Fibroblast of villous mesenchyme (primary cell): ENCODE measurements at places on chromosomes 7 and 10. TPM values are rescaled to one million over a fixed set of nuclear protein-coding genes. Genes with fewer than 3 reads are reported as not detected.

- no peak for DNase-seq
Measured at GRCh38 chr7:155874411-155874810, 62.1 kb upstream of the SHH start.

SPAG6 gene
- total RNA-seq = not detected in 2 replicates

DNA sequence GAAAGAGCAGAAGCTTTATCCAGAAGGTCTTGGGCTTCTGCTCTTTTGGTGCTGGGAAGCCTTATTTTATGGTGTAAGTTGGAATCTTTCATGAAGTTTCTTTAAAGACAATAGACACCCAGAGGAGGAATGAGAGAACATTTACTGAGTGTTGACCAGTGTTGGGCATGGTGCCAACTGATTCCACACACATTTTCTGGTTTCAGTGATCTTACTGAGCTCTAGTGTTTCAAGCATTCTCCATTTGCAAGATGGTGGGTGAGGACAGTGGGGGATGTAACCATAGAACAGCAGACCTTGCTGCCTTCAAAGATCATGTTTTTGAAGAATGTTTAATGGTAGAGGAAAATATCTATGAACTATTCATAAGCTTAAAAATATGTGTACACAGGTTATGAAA lies 114.6 kb downstream of the LRMDA start:
- DNase-seq = no peak

ENO4 gene
- total RNA-seq = under 0.01 TPM in 1 of 2 replicates, not detected in the other

GRCh38 chr7:3243256-3243655 lies 57.8 kb upstream of the SDK1 start:
- DNase-seq = peak; percentile 76

DNA sequence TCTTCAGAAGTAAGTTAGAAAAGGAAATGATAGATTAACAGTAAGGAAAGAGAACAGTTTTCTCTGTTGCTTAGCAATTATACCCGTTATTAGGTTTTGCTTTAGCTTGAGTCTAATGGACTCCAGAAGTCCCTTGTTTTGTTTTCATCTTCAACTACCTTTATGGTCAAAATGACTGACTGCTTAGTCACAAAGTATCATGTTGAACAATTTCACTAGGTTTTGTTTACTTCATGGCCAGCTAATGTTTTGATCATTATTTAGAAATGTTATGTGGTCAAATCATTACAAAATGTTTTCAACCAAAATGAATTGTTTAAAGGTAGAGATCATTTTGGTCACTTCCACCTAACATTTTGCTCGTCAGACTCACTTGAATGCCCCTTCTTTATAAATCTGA lies 1.9 kb downstream of the UBN2 start:
- peak; percentile 55 for DNase-seq

PRSS37 gene
- not detected in 2 replicates for total RNA-seq

GRCh38 chr10:80164596-80164995 lies 32.1 kb downstream of the PLAC9 start:
- no peak for DNase-seq

UPK3BL2 gene
- total RNA-seq = 3.2 and 4.7 TPM in 2 replicates

DNA sequence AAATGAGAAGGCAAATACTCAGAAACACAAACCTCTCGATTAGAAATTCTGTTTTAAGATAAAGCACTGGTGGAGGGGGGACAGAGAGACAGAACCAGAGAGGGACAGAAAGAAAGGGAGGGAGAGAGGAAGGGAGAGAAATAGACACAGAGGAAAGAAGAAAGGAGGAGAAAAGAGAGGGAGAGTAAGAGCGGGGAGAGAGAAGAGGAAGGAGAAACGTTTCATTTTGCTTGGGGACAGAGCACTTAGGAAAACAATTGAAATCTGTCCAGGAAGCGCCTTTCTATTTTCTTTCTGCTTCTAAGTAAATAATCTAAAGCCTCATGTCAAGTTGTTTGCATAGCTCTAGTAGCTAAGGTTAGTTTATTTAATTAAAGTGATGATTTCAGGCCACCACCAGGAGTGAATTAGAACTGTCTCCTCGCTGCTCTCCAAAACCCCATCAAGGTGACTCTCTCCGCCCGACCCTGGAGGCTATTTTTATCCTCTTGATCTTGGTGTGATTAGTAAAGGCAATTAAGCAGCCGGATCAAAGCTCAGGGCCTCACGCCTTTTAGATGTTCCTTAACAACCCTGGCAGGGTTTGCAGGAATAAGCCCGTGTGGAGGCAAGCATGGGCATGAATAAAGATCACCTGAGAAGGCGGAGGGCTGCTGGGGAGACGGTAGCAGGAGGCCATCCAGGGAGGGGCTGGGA lies 73.4 kb upstream of the INSIG1 start:
- DNase-seq = no peak

- DNase-seq = peak; percentile 88
Measured at GRCh38 chr10:11533328-11533781, 78.1 kb downstream of the USP6NL start.

ELFN1 gene
- 0.86 and 1.6 TPM in 2 replicates for total RNA-seq

DNA sequence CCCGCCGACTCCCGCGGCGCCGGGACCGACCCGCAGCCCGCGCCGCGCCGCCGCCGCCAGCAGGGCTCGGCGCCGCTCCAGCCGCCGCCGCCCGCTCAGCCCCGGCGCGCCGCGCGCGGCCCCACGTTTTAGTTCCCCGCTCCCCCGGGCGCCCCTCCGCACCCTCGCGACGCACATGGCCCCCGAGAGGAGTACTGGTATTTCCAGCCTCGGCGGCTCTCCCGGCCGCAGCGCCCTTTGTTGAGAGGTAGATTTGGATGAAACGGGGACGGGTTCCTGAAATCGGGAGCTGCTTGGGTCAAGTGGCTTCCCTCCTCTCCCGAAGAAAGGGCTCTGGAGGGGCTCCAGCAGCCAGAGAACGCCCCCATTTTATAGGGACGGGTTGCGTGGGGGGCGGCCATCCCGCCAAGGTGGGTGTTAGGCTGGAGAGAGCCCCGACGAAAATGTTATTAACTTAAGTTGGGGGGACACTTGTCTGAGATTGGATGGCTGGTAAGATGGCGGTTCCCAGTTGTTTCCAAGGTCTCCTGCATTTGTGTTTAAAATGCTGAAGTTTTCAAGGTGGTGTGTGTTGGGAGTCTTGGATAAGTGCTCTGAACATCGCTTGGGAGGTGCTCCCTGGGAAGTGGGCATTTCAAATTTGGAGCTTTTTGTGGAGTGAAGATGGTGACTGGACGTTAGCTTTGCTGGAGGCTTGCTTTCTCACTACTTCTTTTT lies 1.2 kb downstream of the BMI1 start:
- DNase-seq = peak; percentile 20

ZP3 gene
- 0.86 and 0.97 TPM in 2 replicates for total RNA-seq

ZNF518A gene
- total RNA-seq = 13.5 and 19.9 TPM in 2 replicates

UPK3B gene
- total RNA-seq = 0.43 TPM in 1 of 2 replicates, not detected in the other

- no peak for DNase-seq
Measured at GRCh38 chr7:4272141-4272540, 410.0 kb upstream of the FOXK1 start.

TRIL gene
- total RNA-seq = under 0.01 and 1.9 TPM in 2 replicates

DNA sequence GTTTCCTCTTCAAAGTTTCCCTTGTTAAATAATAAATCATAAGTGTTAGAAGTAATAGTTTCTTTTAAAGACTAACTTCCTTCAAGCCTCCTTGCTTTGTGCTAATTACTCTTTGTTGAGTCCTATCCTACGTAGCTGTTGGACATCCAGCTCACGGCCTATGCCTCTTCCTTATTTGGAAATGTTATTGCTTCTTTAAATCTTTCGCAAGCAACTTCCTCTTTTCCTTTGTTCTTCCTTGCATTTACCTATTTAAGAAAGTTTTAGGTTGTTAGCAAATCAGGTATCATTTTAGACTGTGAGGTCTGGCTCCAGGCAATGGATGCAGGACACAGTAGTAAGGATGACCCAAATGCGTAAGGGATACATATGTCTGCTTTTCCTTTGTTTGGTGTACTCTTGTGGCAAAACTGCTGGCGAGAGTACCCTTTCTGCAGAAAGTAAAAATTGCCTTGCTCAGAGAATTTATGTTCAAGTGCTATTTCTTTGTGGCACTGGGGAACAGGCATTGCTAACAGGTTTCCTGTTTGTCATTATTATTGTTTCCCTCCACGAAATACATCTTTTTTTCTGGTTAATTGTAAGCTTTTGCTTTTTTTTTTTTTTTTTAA lies 110.5 kb downstream of the DYNC2I1 start:
- no peak for DNase-seq

DNA sequence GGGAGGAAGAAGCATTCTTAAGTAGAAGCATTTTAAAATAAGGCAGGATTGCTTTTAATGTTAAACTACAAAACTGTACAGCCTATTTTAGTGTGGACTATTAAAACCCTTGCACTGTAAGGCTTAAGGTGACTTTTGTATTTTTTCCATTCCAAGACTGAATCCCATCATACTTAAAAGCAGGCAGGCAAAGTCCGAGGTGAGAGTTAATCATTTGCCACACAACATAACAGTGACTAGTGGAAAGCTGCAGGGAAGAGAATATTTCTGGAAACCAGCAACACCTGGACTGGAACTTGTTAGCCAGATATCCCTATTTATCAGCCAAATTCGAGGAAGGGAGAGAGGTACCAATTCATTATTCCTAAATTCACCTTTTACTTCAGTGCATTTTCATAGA lies 3.5 kb downstream of the PRR15 start:
- no peak for DNase-seq

DPP6 gene
- total RNA-seq = under 0.01 TPM in 2 replicates

LRRC61 gene
- 6.8 and 13.0 TPM in 2 replicates for total RNA-seq

- peak; percentile 55 for DNase-seq
Measured at GRCh38 chr10:60032723-60033122, 126.4 kb upstream of the CCDC6 start.

MUC12 gene
- total RNA-seq = under 0.01 TPM in 1 of 2 replicates, not detected in the other

DNA sequence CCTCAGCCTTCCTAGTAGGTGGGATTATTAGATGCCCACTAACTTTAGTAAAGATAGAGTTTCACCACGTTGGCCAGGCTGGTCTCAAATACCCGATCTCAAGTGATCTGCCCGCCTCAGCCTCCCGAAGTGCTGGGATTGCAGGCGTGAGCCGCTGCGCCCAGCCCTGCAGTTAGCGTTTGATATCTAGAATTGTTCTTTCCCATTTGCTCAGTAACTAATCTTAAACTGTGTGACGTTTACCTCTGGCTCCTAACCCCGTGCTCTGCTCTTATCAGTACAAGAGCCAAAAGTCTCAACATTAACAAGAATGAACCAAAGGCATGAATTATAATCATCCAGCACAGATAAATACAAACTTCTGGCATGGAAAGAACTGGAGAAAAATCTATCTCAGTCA lies 47.4 kb downstream of the IGF2BP3 start:
- peak; percentile 61 for DNase-seq

DNA sequence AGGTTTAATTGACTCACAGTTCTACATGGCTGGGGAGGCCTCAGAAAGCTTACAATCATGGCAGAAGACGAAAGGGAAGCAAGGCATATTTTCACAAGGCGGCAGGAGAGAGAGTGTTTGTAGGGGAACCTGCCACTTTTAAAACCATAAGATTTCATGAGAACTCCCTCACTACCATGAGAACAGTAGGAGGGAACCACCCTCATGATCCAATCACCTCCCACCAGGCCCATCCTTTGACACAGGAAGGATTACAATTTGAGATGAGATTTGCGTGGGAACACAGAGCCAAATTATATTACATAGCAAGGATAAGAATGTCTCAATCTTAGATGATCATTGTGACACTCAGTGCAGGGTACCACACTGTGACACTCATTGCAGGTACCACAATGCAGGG lies 44.2 kb downstream of the MRPL32 start:
- DNase-seq = no peak

DNA sequence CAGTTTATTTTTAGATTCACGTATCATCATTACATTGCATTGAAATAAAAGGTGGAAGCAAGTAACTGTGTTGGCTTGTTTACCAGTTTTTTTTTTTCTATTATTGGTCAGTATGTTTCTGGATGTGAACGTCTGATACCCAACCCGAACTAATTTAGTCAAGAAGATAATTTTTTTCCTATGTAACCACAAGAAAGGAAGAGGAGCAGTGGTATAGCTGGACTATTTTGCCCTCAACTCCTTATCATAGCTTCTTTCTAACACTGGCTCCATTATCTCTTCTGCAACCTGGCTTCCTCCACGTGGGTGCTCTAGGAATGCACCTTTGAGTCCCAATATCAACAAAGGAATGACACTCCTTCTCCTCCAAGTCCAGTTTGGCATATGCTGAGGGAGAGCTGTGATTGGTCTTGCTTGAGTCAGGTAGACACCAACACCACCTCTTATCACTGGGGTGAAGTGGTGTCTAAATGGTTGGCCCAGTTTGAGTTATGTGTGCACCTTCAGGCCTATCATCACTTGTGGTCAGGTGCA lies 29.4 kb downstream of the OR9A2 start:
- DNase-seq = no peak

- no peak for DNase-seq
Measured at GRCh38 chr7:34191771-34192479, 286.6 kb downstream of the BMPER start.

- no peak for DNase-seq
Measured at GRCh38 chr10:75024971-75025523, 86.4 kb upstream of the SAMD8 start.

SGCE gene
- 43.5 and 92.8 TPM in 2 replicates for total RNA-seq

GRCh38 chr7:25726170-25726780 lies 425.7 kb upstream of the NFE2L3 start:
- no peak for DNase-seq

GRCh38 chr10:73953665-73954064 lies 42.7 kb downstream of the PLAU start:
- DNase-seq = peak; percentile 92

GRCh38 chr7:17038783-17039170 lies 157.0 kb upstream of the AGR3 start:
- no peak for DNase-seq

TAS2R60 gene
- not detected in 2 replicates for total RNA-seq

NRF1 gene
- 10.6 and 12.5 TPM in 2 replicates for total RNA-seq

DNA sequence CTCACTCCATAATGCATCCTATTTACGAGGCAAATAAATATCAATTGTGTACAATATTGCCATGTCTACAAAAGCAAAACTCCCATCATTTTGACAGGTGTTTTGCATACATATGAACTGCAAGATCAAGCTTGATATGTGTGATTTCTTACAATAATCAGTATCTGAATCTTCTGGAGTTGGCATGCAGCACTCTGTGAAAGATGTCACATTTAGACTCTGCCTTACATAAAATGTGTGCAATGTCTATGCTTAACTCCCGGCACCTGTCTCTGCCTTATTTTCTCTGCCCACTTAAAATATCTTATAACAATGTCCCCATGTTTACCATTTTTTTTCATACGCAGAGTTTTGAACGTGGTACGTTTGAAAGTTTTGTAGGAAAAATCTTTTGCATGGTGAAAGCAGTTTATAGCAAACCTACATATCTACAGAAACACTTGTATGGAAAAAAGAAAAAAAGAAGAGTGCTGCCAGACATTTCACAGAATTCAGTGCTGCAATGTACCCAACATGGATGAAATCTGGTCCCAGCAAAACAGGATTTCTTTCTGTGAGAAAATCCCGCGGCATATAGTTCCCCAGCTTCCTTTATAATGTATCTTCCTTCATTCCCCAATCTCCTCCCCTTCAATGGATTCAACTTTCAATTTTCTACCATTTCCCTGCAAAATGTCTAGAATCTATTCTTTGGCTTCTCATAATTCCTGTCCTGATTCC lies 114.1 kb upstream of the NRP1 start:
- no peak for DNase-seq

TFPI2 gene
- total RNA-seq = 140 and 218 TPM in 2 replicates
